ENCODE measurements at places on chromosomes 4 and X.

DNA sequence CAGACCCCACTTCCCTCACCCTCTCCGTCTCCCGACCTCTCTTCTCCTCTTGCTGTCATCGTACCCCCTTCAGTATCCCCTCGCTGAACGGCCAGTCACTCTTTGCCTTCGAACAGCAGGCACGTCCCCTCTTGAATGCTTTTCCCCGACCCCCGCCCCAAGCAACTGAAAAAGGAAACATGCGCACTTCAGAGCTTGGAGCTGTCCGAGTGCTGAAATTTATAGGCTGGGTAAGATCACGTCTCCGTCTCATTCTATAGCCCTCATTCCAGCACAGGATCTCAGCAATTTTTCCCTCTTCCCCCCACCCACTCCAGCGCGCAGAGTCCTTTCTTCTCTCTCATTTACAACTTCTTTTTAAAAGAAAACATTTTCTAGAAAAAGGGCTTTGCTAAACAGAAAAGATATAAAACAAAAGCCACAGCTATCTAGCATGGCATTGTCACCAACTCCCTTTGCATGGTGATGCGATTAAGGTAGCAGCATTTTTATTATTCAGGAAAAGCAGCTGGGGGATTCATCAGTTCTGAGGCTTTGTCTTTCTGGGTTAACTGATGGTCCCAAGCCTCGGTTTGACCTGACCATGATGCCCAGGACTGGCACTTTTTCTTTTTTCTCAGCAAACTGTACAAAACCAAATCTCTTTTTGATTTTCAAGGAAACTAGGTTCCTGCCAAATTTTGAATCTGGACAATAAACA lies at the start of gene GLRA2:
GLRA2 (plus strand) TSS at position 247 of the 700 bp plus-strand sequence. CDS start 522 bp downstream, outside the sequence.
- no peak for DNase-seq

DNA sequence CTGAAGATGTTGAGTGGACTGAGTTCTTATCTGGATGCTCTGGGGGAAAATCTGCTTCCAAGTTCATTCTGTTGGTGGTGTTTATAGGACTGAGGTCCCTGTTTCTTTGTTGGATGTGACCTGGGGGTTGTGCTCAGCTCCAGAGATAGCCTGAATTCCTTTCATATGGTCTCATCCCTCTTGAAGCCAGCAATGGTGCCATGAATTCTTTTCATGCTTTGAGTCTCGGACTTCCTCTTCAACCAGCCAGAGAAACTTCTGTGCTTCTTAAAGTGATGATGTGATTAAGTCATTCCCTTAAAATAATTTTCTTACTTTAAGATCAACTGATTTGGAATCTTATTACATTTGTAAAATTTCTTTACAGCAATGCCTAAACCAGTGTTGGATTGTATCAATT lies 233.8 kb upstream of the UGT8 start:
- no peak for DNase-seq

DNA sequence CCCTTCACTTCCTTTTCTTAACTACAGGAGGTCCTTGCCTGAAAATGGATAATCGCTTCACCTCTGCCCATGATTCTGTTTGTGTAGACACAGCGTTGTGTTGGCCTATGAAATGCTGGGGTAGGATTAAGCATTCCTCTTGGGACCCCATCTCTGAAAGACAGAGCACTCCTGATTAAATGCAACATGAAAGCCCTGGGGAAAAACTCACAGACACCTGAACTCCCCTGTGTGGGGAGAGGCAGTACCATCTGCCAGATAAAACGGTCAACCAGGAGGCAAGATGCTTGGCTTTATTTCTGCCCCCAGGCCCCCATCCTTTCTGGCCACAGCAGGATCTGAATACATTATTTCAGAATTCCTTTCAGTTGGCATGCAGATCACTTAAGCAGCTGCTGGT lies 1.9 kb downstream of the LGI2 start:
- DNase-seq = no peak

DNA sequence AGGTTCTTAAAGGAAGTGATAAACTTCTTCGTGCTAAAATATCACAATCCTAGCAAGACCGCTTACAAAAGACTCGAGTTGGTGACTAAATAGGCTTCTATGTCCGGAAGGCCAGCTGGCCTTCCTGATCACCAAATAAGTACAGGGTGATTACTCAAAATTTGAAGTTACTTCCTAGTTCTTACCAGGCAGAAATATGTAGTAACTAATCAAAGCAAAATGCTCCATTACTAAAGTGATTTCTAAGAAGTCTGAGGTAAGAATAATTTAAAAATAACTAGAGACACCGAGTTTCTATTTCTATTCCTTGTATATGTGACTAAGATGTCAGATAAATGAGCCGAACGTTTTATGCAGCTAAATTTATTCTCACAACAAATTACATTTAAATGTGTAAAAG lies 62.2 kb downstream of the NSUN7 start:
- no peak for DNase-seq

DNA sequence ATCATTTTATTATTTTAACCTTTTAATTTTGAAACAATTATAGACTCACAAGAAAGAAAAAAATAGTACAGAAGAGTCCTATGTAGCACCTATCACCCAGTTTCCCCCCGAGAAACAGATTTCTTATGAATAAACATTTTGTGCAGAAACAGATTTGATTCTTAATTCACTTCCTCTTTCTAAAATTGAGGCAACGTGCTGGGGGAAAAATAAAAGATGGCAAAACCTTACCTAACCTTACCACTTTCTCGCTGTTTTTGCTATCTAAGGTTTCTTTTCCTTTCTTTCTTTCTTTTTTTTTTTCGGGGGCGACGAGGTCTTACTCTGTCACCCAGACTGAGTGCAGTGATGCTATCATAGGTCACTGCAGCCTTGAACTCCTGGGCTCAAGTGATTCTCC lies 4.3 kb upstream of the CLNK start:
- no peak for DNase-seq

DNA sequence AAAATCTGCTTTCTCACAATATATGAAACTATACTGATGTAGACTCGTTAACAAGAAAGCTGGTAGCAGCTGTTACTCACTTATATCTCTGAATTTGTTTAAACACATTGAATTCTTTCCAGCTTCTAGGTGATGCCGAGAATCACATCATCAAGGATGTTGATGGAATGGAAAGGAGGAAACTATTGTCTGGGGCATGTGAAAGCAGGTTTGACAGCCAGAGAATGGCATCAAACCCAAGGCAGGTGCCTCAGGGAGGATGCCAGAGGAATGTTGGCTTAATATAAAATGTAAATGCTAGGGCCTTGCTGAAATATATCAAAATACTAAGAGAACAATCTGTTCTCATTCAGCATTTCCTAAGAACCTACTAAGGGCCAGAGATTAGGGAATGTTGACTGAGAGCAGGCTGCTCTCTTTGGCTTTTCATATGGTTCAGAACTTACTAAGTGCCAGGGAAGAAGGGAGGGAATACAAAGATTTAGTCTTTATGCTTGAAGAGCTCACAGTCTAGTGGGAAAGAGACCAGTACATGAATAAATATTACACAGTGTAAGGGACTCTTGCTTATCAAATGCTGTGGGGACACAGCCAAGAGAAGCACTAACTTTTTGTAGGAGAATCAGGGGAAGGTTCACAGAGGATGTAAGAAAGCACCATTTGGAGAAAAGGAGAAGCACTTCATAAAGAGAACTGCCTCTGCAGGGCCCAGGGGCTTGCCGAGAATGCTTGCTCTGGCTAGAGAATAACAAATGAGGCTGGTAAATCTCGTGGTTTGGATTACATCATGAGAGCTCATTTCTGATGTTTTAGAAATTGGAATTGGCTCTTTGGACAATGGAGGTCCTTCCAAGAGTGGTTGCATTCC lies 14.7 kb downstream of the SLIT2 start:
- no peak for DNase-seq

GRCh38 chr4:123284168-123284567 lies 112.4 kb upstream of the SPRY1 start:
- DNase-seq = no peak

- no peak for DNase-seq
Measured at GRCh38 chr4:104507112-104507511, 12.4 kb upstream of the CXXC4 start.

- DNase-seq = no peak
Measured at GRCh38 chr4:10639100-10639499, 45.5 kb downstream of the CLNK start.

Measured in activated T-helper 1 cell treated with Interleukin-2 at 50 U/mL for 16 hours (primary cell).